DMS153 (cell line): ENCODE measurements at places on chromosomes 11 and 22.

DNA sequence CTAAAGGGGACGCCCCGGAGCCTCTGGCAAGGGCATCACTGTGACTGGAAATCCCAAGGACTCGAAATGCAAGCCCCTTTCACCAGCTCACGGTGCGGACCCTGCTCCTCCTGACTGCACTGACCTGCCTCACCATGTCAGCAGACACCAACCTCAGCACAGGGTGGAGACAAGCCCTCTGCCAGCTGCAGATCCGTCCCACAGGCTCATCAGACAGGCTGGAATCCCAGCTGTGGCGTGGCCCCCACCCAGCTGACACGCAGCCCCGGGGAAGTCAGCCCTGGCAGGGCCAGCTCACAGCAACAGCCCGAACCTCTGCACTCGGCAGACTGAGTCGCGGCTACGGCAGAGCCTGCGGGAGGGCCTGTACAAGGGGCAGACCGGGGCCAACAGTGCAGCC, 36.8 kb downstream of the BRD1 start:
- DNase-seq: no peak

DNA sequence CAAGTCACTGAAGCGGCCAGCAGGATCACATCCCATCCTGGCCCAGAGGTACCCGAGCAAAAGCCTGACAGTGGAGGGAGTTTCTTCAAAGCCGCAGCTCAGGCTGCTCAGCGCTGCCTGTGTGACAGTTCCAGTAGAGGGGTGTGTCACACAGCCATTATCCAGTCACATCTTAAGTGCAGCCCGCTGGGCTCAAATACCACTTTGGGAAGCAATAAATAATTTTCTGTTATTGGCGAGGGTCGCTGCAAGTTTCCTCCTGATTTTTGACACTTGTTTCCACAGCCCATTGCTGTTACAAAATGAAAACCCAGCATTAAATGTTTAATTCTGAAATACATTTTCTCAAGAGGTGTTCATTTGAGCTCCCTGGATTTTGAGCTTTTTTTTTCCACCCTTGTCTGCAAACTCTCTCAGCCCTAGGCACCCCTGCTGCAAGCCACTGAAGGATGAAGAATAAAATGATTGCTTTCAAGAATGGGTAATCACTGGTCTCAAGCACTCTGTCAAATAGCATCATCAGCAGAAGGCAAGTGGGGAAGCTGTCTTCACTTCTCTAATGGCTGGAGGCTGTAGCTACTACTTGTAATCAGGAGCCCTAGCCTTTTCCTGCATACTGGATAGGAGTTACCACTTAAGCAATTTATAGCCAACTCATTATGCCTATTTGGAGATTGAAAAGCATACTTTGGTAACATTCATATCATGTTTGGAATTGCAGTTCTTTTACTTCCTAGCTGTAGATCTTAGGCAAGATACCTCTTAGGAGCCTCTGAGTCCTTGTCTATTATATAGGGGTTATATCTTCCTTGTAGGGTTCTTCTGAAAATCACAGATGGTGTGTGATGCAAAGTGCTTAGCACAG, 373.7 kb downstream of the METTL15 start:
- DNase-seq: no peak

- DNase-seq: no peak
Observed at GRCh38 chr11:126719740-126720139, 280.8 kb downstream of the KIRREL3 start.

- DNase-seq: no peak
Observed at GRCh38 chr22:27344546-27344945, 457.0 kb downstream of the MN1 start.

DNA sequence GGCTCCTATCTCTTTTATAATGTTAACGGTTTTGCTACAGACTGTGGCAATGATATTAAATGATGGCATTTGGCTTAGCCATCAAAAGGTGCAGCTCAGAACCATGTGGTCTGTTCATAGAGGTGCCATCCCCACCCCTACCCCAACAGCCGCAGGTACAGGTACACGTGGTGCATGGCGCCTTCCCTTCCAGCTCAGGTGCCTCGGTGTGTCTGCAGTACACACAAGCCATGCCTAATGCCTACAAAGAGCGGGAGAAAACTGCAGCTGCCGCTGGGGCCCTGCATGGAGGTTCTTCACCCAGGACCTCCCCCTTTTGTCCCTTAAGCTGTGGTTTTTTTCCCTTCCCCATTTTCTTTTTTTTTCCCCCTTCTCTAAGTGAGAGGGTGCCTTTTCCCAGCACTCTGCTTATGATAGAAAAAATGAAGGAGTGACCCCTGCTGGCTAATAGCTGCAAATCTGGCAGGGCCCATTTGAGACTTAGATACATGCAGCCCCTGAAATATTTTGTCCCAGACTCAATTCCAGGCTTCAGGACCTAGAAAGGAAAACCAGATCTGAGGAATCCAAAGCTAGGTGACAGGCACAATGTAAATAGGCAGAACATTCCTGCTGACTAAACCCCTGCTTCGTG, 6.5 kb downstream of the OR52M1 start:
- no peak for DNase-seq

DNA sequence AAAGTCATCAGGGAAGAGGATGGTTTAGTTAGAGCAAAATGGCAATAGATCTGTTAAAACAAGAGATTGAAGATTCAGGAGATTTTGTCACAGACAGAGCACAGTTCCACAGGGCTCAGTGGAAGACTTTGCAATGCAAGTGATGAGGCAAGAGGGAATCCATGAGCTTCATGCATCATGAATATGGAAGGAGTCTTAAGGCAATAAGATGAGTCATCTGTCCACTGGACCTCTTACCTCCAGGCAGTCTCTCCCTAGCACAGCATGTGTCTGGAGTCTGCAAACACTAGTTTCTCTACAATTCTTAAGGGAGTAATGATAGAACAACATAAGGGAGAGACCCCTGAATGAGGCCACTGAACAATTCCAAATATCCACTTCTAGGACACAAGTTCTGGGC, 245.7 kb downstream of the NXPE2 start:
- no peak for DNase-seq

GRCh38 chr11:23022854-23023253, 162.6 kb upstream of the CCDC179 start:
- DNase-seq: no peak

GRCh38 chr11:27039873-27040272, 742 bp upstream of the BBOX1 start:
- no peak for DNase-seq
